ENCODE measurements at places on chromosomes 12 and 14.

GRCh38 chr12:14681190-14681589 is 15.2 kb downstream of the GUCY2C start:
- DNase-seq: no peak

GRCh38 chr14:67738740-67739504 is 37.2 kb downstream of the RDH12 start:
- DNase-seq: peak; percentile 98

GRCh38 chr14:75164809-75165208 is 11.6 kb downstream of the TMED10 start:
- no peak for DNase-seq

DNA sequence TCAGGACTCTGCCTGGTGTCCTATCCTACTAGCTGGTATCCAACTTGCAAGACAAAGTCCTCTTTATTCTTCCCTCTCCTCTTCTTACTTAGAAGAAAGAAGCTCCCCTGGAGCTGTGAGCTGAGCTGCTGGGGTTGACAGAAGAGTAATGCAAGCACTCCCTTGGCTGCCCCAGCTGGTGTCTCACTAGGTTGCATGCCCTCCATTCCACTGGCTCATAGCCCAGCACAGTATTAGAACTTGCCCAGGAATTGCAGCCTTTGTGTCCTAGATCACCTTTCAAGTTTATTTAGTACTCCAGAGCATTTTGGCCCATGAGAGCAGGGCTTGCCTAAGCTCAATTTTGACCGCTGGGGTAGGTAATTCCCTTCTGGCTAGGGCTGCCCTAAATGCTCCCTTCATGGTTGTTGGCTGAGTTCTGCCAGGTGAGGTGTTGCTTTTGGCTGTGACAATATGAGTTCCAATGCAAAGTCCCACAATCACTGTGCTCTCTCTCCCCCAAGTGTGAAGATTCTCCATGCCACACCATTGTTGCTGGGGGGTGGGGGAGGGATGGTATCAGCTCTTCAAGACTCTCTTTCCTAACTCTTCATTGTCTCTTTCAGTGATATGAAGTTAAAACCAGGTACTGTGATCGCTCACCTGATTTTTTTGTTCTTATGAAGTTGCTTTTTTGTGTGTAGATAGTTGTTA is 317.4 kb upstream of the DDHD1 start:
- DNase-seq: no peak

- no peak for DNase-seq
Measured at GRCh38 chr12:5856692-5857091, 88.4 kb downstream of the ANO2 start.

DNA sequence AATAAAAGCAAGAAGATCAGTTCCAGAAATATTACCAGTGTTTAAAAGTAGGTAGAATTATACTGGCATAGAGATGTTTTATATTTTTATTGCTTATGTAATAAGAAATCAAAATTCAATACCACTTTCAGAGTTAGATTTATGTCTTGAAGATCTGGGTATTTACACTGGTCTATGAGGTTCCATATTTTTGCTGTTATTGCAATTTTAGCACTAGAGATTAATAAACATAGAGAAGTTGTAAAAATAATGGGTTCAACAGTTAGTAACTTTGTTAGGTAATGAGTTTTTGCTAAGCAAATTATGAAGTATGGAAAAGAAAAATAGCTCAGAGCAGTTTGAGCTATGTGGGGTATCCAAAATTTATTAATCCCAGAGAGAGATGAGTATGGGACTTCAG is 188.1 kb downstream of the SYT10 start:
- no peak for DNase-seq

DNA sequence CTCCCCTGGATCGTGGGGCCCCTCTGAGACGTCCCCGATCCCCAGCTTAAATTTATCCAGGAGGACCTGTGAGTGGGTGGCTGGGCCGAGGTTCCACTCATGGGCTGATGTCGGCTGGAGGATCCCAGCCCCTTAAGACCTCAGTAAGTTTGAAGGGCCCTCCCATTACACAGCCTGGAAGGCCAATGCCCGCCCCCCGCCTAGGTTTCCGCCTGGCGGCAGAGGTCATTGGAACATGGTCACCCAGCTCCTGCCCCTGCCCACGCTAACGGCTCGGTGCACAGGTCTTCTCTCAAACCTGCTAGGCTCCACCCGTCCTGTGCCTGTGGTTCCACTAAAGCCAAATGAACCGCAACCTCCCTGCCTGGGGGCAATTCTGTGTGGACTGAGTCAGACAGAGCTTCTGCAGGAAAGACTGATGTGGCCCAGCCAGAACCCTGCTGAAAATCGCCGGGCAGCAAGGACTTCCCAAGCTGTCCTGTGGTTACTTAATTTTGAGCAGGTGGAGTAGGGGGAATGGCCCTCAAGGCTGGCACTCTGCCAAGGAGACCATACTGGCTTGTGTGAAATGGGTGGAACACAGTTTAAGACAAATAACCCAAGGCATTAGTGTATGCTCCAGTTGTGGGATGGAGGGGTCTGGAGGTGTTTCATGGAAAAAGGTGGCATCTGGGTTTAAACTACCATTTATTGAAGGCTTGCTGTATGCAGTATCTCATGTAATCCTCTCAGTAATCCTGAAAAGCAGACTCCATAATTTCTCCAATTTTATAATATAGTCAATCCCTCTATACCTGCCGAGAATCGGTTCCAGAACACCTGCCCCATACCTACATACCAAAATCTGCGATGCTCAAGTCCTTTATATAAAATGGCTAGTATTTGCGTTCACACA is 903 bp upstream of the NT5DC3 start:
- peak; percentile 47 for DNase-seq

GRCh38 chr12:132818562-132818961 is 10.1 kb downstream of the GOLGA3 start:
- DNase-seq: no peak

DNA sequence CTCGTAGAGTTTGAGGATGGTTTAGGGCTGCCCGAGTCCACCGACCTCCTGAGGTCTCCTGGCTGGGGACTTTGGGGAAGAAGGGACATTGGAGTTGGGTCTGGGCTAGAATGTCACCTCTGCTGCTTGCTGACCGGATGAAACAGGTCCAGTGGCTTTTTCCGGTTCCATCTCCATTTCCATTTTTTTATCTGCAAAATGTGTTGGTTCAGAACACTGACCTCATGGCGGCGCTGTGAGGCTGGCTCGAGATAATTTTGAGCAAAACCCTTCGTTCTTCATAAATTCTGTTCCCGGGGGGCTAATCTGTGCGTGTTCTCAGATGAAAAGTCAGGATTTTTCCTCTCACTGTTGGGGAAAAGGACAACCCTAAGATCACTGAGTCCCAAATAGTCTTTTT is 11.7 kb upstream of the MYL2 start:
- DNase-seq: peak; percentile 29

- DNase-seq: no peak
Measured at GRCh38 chr14:69750495-69750894, 16.4 kb upstream of the SRSF5 start.

Data from cardiac muscle cell (in vitro differentiated cells and primary cell).